ENCODE measurements at places on chromosomes 2 and 18.

DNA sequence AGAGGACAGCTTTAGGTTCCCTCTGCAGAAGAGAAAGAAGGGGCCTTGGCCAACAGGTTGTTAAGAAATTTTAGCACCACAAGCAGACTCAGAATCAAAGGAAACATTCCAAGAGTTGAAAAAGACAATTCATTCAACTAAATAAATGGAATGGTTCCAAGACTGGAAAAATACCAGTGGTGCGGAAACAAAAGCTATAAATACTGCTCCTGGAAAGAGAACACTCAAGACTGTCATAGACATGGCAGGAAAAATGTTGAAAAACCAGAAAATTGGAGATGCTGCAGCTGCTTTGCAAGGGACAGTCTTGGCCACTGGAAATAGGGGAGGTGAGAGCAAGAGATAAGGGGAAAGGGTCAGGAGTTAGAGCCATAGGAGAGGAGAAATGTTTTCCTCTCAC lies 312.7 kb upstream of the CYRIA start:
- no peak for DNase-seq

- no peak for DNase-seq
Observed at GRCh38 chr2:15010346-15010745, 377.8 kb downstream of the LRATD1 start.

- DNase-seq: no peak
Observed at GRCh38 chr2:175414191-175414881, 232.8 kb upstream of the ATP5MC3 start.

- no peak for DNase-seq
Observed at GRCh38 chr2:216142540-216142939, 33.4 kb downstream of the XRCC5 start.

- no peak for DNase-seq
Observed at GRCh38 chr2:132729522-132729921, 59.5 kb upstream of the LYPD1 start.

GRCh38 chr2:200968162-200968561 lies 4.7 kb upstream of the ORC2 start:
- DNase-seq: no peak

DNA sequence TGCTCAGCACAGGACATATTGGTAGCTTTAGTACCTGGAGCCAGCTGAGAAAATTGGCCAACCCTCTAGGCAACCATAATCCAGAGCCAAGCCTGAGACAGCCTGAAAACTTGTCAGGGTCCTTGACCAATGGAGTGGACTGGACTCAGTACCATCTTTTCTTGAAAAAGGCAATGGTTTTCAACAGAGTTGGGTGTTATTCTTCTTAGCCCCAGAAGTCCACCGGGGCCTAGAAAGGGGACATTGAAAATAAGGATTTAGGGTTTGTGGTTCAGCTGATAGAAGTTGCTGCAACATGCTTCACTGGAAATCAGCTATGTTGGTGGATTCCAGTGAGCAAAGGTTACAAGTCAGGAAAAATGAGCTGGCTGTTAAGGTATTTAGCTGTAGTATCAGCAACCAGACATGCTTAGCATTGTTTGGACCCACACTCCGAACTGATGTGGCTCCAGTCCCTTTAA lies 22.1 kb upstream of the CNOT11 start:
- DNase-seq: no peak

- no peak for DNase-seq
Observed at GRCh38 chr18:23433360-23433759, 19.7 kb upstream of the RIOK3 start.

GRCh38 chr2:14292964-14293363 lies 339.6 kb upstream of the LRATD1 start:
- no peak for DNase-seq

GRCh38 chr2:64865073-64865830 lies 123.9 kb upstream of the SLC1A4 start:
- DNase-seq: peak; percentile 69

GRCh38 chr18:49031511-49032188 lies 80.9 kb upstream of the SMAD7 start:
- DNase-seq: peak; percentile 16

- no peak for DNase-seq
Observed at GRCh38 chr2:25587361-25587760, 86.0 kb downstream of the DTNB start.

- DNase-seq: no peak
Observed at GRCh38 chr2:120396013-120396860, 50.3 kb downstream of the INHBB start.

DNA sequence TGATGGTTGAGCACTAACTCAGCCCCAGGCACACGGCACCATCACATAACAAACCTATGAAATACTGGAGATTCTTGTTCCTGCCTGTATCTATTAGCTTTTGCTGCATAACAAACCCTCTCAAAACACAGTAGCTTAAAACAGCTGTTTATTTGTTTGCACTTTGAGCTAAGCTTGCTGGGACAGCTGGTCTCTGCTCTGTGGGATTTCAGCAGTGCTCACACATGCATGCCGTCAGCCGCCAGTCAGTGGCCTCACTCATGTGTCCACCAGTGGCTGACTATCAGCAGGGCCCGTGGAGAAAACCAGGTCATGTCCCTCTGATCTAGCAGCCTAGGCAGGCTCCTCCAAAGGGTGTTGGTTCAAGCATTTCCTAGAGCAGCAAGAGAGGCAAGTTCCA lies 52.8 kb upstream of the RAB12 start:
- DNase-seq: no peak

DNA sequence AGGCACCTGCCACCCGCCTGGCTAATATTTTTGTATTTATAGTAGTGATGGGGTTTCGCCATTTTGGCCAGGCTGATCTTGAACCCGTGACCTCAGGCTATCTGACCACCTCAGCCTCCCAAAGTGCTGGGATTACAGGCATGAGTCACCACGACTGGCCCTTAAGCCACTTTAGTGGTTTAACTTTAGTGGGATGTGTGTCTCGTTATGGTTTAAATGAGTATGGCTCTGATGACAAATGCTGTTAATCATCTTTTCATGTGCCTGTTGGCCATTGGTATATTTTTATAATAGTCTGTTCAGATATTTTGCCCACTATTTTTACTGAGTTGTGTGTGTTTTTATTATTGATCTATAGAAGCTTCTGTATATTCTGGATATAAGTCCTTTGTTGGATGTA lies 205.9 kb downstream of the MYO1B start:
- no peak for DNase-seq

DNA sequence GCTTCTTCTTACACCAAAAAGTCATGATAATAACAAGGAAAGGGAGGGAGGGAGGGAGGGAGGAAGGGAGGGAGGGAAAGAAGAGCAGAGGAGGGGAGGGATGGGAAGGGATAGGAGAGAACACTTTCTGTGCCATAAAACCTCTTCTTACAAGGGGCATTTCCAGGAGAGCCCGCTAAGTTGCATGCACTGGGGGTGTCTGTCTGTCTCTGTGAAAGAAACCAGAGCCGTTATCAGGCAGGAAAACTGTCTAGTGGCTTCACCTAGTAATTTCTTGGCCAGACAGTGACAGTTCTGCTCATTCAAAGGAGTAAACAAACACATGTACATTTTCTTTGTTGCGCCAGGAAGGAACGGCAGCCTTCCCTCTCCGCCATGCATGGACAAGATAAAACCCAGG lies 45.8 kb downstream of the AQP12A start:
- no peak for DNase-seq

DNA sequence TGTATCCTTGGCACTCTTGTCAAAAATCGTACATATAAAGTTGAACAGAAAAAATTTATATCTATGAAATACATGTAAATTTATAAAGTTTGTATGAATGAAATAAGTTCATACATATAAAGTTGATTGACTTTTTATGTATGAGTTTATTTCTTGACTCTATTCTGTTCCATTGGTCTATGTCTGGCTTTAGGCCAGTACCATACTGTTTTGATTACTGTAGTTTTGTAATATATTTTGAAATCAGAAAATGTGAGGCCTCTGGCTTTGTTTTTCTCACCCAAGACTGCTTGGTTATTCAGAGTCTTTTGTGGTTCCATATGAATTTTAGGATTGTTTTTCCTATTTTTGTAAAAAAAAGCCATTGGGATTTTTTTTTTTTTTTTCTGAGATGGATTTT lies 41.8 kb upstream of the SP9 start:
- no peak for DNase-seq

DNA sequence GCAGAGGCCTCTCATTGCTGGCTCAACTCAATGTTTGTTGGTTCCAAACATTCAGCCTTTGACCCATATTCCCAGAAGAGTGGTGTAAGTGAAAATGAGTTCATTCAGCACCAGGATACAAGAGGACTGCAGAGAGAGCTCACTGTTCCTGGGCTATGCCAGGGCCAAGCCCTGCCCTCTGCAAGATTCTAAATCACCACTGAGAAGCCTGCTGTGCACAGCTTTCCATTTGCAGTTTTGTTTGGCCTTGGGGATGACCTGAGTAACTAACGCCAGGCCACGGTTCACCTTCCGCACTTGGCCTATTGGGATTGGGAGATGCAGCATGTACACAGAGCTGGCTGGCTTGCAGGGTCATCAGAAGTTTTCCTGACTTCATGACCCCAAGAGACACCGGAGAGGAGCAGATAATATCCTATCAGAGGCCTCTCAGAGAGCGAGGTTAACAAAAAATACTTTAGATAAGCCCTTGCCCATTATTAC lies 12.6 kb downstream of the GKN1 start:
- DNase-seq: no peak

GRCh38 chr2:38666556-38666910 lies 619 bp downstream of the GALM start:
- no peak for DNase-seq

GRCh38 chr2:29261003-29261402 lies 145.8 kb downstream of the CLIP4 start:
- no peak for DNase-seq

DNA sequence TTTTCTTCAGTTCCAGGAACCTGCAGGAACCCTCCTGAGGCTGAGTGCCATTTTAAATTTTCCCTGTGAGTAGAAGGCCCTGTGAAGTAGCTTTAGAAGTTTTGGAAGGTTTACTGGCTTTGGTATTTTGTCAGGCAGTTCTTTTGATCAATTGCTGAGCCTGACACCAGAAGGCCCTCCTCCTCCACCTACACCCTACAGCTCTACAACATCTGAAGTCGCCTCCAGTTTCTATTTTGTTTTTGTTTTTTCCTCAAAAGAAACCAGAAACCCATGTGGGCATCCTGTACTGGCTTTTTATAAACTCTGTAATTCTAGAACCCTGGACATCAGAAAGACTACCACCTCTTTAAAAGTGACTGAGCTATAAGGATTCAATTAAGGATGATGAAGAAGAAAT lies 153.7 kb downstream of the NRXN1 start:
- DNase-seq: no peak

GRCh38 chr2:43018179-43019024 lies 208.0 kb downstream of the ZFP36L2 start:
- peak; percentile 61 for DNase-seq

DNA sequence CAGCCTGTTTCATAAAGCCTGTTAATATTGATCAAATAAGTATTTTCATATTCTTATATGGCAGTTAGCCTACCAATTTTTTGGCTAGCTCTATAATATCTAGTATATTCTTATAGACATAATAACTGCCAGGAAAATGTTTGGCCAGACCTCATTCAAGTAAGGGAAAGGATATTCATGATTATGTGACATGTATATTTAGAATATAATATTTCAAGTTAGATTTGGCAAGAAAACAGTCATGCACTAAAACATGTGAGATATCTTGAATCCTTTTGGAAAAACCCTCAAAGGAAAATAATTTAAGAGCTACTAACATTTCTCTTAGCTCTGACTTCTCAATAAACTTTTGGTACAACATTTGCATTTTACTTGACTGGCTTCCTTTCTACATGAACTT lies 694.1 kb downstream of the PLCL1 start:
- no peak for DNase-seq

DNA sequence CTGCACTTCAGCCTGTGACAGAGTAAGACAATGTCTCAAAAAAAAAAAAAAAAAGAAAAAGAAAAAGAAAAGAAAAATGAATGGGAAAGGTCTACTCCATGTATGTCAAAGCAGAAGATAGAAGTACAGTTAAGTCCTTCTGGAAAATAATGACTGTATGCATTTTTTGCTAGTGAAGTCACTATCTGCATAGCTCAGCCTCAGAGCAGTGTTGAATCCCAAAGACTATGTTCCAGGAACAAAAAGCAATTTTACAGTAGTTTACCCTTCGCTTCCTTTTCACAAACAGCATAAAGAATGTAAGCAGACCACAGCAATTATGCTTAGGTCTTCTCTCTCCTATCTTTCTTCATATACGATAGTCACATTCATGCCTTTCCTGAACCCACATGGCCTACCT lies 497.4 kb downstream of the CMPK2 start:
- DNase-seq: no peak

GRCh38 chr2:24972315-24972961 lies 683 bp upstream of the DNAJC27 start:
- DNase-seq: peak; percentile 61

DNA sequence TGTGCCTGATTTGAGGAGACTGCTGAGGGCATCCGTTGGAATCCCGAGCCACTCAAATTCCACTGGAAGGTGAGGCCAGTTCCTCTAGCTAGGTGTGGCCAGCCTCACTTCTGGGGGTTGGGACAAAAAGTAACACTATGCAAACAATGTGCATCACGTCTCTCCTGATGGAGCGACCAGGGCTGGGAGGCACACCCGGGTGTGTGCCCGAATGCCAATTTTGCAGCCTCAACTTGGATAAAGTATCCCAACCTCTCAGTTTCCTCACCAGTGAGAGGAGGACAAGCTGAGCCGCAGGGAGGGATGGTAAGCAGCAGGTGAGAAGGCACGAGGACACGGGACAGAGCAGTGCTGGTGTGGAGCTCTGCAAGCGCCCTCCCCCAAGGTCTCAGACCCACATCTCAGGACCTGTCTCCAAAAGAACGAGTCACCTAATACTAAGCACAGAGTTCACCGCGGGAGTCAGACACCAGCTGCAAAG lies 218.3 kb downstream of the HAUS1 start:
- DNase-seq: no peak

DNA sequence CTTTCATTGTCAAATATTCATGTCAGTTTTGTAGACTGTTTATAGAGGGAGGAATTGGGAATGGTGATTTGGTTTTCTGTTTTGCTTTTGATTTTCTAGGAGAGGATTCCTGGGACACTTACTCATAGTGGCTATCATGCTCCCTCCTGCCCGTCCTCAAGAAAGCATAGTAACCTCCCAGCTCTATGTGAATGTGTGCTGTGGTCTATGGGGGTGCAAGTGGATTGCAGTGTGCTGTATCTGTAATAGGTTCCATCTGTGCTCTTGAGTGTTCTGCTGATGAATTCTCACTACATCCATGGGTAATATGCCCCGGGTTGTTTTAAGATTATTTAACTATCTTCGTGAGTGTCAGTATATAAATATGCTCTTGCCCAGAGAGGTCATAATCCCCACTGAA lies 811.3 kb downstream of the CNTNAP5 start:
- no peak for DNase-seq

DNA sequence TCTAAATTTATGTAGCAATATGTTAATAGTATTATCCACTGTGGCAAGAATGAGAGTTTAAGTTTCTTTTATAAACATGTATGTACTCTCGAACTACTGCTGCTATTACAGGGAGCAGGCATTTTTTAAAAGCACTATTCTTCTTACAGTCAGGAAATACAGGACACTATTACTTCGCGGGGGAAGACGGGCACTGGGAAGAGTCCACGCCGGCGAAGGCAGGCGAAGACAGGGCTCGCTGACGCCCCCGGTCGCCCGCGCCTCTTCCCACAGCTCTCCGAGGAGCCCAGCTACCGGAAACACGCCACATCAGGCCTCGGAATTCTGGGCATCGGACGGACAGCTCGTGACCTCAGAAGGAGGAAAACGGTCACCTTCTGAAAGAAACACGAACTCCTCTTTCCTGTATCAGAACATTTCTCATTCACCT lies 90.2 kb downstream of the FAM161A start:
- no peak for DNase-seq

- no peak for DNase-seq
Observed at GRCh38 chr2:197873293-197873701, 68.9 kb downstream of the PLCL1 start.

Measured in CD4-positive, alpha-beta T cell treated with Interferon alpha-2 for 1 hour (primary cell).